ENCODE measurements at places on chromosomes 3 and 15.

DNA sequence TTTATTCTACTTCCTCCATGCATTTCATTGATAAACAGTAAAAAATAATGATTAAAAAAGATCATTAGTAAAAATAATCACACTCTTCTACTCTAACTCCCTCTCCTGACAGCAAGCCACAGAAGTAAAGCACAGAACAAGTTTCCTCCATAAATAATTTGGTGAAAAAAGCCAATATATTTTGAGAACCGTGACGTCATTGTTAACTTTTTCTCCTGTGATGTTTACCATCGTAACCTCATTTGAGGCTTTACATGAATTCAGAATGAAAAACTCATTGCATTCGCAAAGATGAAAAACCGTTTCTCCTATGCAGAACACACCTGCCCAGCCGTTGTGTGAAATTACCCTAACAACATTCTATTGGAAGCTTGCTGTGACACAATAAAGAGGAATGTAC lies 120.7 kb downstream of the NSUN3 start:
- no peak for DNase-seq

- DNase-seq: no peak
These were observed 476.9 kb downstream of the ZNF385D start for GRCh38 chr3:21274079-21274571.

GRCh38 chr3:107370907-107371306 lies 6.3 kb upstream of the CCDC54 start:
- no peak for DNase-seq

- no peak for DNase-seq
These were observed 847.7 kb downstream of the ROBO2 start for GRCh38 chr3:77887611-77888010.

DNA sequence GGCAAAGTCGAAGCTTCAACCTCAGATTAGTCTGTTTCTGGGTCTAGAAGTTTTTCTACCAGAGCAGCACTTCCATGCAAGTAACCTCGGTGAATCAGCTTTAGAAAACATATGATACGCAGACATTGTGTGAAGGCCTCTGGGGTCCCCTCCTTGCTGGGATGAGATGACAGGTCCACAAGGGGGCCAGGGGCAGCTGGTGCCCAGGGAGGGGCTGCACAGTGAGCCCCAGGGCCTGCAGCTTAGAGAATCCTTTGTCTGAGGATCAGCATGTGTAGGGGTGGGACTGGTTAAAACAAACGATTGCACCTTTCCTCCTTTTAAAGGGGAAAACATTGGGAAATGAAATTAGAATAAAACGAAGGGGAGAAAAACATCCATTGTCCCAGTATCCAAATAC lies 47.5 kb upstream of the TLE3 start:
- no peak for DNase-seq

GRCh38 chr3:71089271-71089847 lies 494.2 kb downstream of the FOXP1 start:
- peak; percentile 3 for DNase-seq

GRCh38 chr15:85828874-85829273 lies 34.1 kb upstream of the KLHL25 start:
- no peak for DNase-seq
